ENCODE measurements at places on chromosomes 4 and X. TPM values are rescaled to one million over a fixed set of nuclear protein-coding genes. Genes with fewer than 3 reads are reported as not detected.

The FRMPD4 gene
- not detected for total RNA-seq

The INPP4B gene
- 27.0 TPM for total RNA-seq

The BGN gene
- total RNA-seq: not detected

The RS1 gene
- total RNA-seq: not detected

The FHDC1 gene
- 0.15 TPM for total RNA-seq

The TLL1 gene
- total RNA-seq: 0.05 TPM

The DCAF12L1 gene
- total RNA-seq: not detected

The CHRNA9 gene
- total RNA-seq: not detected

The NWD2 gene
- total RNA-seq: not detected

The NMU gene
- not detected for total RNA-seq

The TLR10 gene
- total RNA-seq: 0.37 TPM

The CFP gene
- total RNA-seq: 26.9 TPM
